ENCODE measurements at places on chromosomes 5 and 9.
A peak's percentile ranks its signal among the peaks of the same experiment; 100 is the strongest.

DNA sequence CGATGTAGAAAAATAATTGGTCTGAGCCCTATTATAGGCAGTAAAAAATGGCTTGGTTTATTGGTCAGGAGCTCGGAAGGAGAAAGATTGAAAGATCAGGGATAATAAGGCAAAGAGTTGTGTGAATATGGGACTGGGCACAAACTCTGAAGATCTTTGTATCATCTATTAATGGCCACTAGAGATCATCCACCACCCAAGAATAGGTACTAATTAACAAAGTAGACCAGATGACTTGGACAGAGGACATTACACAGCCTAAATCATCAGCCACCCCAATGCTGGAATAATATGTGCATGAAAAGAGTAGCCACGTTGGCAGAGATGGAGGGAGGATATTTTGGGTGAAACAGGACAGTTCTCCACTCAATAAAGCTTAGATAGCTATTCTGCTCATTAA, 364.1 kb downstream of the EFNA5 start:
- no peak for DNase-seq

DNA sequence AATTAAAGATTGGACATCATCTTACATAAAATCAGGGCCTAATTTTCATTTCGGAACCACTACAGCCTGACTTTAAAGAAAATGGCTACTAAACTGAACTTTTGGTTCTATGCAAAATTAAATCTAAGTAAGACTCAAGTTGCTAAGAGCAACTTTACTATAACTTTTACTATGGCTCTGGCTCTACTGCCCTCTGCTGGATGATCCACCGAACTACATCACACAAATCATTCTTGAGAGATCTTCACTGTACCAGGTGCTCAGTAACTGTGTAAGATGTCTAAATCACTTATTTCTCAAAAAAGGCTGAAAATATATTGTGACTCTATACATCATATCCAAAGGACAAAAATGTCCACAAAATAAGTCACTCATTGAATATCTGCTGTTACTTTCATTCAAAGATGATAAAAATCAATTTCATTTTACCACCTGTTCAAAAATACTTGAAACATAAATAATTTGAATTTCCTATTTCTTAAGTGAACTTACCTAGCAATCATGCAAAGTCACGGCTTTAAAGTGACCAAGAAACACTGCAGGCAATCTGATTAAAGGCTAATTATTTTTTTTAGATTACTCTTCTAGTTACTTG, 13.5 kb downstream of the MOCS2 start:
- DNase-seq, result peak; percentile 68

- DNase-seq, result no peak
These were observed 845 bp downstream of the ADGRD2 start for GRCh38 chr9:124450931-124451661.

- no peak for DNase-seq
These were observed 1.5 kb downstream of the NEK6 start for GRCh38 chr9:124259158-124259808.

- no peak for DNase-seq
These were observed 97.6 kb upstream of the GRHPR start for GRCh38 chr9:37324691-37325490.

GRCh38 chr9:72480921-72481320, 40.5 kb upstream of the TMC1 start:
- DNase-seq, result no peak

- no peak for DNase-seq
These were observed 2.5 kb downstream of the IL33 start for GRCh38 chr9:6218099-6218502.

DNA sequence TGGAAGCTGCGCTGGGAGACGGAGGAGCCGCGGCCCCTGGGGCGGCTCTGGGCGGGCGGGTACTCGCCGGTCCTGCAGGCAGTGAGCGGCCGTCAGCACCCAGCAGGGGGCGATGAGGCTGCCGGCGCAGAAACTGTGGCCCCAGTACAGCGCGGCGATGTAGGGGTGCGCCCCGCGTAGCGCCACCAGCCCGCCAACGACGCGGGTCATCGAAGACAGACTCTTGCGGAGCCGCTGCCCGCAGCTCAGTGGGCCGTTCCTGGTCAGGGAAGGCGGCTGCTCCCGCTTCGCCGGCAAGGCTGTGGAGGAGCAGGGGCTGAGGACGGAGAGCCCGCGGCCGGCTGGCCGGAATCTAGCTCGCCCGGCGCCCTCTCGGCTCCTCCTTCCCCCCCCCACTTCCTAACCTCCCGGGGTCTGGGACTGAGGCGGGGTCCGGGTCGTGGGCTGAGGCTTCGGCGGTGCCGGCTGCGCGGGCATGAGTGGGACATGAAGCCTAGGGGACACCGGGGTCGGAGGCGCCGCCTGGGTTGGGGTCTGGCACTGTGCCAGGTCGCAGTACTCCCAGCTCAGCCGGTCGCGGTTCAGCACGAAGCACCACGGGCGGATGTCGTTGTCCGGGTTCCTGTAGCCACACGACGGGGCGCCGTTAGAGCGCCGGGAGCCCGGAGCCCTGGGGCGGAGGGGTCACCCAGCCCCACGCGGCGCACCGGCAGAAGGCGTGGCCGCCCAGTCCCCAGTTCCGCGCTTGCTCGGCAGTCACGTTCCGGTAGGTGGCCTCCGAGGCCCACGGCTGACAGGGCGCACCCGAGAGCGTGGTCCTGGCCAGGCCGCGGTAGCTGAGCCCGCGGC, 3.6 kb upstream of the PFN3 start:
- DNase-seq, result no peak

DNA sequence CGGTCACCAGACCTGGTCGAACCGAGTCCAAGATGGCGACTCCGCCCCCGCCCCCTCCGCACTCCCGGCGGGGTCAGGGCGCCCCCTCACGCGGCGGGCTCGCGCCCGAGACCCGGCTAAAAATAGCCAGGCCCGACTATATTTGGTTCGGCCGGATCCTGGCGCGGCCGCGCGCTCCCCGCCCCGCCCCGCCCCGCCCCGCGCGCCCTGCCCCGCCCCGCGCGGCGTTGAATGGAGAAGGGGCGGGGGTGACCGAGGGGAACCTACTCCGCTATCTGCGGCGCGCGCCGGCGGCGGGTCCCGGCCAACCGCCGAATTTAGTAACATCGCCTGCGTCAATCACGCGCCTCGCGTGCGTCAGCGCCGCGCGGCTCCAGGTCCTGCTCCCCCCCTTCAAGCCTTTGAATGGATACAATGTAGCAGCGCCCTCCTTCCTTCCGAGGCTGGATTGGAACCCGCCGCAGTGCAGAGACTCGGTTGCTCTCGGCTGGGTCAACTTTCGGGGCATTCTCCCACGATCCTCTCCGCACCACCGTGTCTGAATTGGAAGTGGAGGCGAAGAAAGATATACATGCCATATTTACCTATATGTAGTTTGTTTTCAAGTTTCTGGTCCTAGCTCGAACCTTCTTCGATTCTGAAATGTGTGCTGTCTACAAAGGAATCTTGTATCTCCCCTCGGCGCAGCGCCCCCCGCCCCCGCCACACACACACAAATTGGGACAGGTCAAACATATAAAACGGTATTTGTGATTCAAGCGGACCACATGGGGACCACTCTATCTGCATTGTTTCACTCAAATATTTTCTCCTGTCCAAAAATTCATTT, 1.6 kb upstream of the NR4A3 start:
- DNase-seq, result peak; percentile 93

GRCh38 chr5:123044926-123045617, 8.5 kb upstream of the PPIC start:
- no peak for DNase-seq

DNA sequence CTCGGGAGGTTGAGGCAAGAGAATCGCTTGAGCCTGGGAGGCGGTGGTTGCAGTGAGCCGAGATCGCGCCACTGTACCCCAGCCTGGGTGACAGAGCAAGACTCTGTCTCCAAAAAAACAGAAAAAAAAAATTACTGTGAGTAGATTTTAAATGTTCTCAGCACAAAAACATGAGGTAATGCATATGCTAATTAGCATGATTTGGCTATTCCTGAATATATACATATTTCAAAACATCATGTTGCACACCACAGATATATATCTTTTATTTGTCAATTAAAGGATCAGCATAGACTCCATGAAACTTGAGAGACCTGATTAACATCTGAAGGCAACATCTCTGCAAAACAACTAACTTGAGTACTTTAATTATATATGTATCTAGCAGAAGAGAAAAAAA, 103.3 kb downstream of the THBS4 start:
- no peak for DNase-seq

GRCh38 chr5:994272-994607, 14.4 kb upstream of the NKD2 start:
- no peak for DNase-seq

DNA sequence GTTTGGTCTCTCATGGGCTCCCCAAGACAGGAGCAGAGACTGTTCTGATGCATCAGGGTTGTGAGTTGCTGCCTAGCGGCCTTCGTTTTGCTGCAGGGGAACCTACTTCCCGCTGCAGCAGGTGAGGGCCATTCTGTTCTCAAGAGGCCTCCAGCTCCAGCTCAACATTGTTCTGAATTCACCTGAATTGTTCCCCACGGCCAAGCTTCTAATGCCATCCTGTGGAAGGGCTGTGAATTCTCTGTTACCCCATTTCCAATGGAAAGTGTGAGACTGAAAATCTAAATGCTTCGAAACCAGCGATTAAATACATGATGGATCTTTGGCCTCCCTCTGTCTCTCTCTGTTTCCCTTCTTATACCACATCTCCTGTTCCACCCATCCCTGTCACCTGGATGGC, 349.1 kb upstream of the DAP start:
- no peak for DNase-seq

- no peak for DNase-seq
These were observed 447 bp downstream of the CRAT start for GRCh38 chr9:129109952-129110739.

GRCh38 chr9:32989660-32990059, 11.8 kb downstream of the APTX start:
- DNase-seq, result no peak

DNA sequence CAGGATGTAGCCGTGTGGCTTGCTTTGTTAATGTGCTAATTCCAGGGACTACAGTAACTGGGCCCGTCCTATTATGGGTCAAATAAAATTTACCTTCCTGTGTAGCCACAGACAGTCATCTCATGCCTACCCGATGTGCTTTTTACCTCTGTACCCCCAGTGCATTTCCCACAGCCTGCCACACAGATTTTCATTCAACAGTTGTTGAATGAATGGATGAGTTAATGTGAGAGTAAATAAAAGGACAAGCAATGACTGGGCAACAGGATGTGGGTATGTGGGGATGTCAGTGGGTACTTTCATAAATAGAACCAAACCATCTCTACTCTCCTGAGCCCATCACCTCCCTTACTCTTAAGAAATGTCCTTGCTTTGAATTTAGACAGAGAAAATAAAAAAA, 441.2 kb upstream of the ZNF462 start:
- DNase-seq, result no peak

GRCh38 chr5:76252437-76252836, 150.6 kb upstream of the IQGAP2 start:
- no peak for DNase-seq

- no peak for DNase-seq
These were observed 246.1 kb upstream of the IRX4 start for GRCh38 chr5:2128686-2129355.

- no peak for DNase-seq
These were observed 50.9 kb downstream of the UBE2R2 start for GRCh38 chr9:33867747-33868439.

GRCh38 chr9:69801989-69802388, 18.6 kb upstream of the CFAP95 start:
- no peak for DNase-seq

DNA sequence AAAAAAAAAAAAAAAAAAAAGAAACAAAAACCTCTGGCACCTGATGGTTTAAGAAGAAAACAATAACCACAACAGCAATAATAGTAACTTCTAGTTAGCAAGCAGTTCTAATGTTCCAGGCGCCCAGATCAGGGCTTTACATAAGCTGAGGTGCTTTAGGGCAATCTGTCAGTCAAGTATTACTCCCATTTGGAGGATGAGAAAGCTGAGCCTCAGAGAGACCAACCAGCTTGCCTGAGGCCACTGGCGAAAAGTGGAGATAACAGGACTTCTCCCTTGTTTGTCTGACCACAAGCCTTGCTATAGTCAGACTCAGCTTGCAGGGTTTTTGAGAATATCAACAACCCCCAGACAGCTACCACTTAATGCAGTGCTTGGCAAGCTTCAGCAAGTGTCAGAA, 83.5 kb upstream of the BOD1 start:
- no peak for DNase-seq

DNA sequence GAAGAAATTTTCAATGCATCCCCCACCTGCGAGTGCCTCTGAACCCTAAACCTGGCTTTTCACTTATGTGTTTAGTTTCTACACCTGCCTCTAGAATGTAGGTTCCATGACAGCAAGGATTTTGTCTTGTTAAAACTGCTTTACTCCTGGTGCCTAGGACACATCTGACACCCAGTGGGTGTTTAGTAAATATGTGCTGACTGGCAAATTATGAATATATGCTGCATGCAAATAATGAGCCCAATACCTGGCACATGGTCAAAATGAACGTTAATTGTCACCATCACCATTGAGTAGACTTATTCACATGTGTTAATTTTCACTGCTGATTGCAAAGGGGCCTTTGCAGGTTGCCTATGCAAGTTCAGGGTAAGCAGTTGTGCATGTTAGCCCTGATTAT, 249.9 kb upstream of the WWC1 start:
- DNase-seq, result no peak

DNA sequence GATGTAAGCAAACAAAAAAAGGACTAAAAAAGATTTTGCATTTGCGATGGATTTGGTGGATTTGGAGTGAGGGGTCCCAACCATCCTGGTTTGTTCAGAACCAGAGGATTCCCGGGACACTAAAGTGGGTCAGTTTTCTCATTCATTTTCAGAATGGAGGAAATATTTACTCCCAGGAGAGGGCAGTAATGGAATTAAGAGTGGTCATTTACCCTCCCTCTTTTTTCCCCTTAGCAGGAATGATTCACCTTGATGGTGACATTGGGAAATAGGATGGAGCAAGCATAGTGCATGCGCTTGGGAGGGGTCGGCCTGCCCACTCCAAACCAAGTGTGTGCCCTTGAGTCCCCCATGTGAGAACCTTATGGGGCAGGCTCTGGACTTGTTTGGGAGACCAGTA, 164.2 kb upstream of the PUM3 start:
- DNase-seq, result no peak

- no peak for DNase-seq
These were observed 33.0 kb upstream of the PANK3 start for GRCh38 chr5:168612123-168612522.

GRCh38 chr5:59264639-59265245, 628.8 kb downstream of the PDE4D start:
- DNase-seq, result no peak

DNA sequence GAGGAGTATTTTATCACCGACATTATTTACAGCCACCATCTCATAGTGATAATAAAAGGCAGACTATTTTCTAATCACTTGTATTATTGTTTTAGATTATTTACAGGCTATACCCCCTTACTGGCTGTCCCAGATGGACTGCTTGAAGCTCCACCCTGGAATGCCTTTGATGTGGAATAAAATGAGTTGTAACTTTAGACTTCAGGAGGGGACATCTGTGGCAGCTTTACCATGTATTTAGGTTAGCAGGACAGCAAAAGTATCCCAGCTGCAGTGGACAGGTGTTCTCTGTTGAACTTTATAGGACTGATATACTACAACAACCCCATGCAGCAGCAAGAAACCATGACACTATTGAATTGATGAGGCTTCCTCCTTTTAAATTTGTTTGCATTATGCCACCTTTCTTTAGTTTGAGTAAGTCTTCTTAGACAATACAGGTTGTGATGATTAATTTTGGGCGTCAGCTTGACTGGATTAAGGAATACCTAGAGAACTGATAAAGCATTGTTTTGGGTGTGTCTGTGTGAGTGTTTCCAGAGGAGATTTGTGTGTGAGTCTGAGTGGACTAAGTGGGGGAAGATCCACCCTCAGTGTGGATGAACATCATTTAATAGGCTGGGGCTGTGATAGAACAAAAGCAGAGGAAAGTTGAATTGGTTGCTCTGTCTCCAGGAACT, 29.2 kb upstream of the C9orf57 start:
- no peak for DNase-seq

Measured in Jurkat, Clone E6-1 (cell line).